Right cardiac atrium (tissue), 5 donors: ENCODE measurements at places on chromosomes 12 and 14.

DNA sequence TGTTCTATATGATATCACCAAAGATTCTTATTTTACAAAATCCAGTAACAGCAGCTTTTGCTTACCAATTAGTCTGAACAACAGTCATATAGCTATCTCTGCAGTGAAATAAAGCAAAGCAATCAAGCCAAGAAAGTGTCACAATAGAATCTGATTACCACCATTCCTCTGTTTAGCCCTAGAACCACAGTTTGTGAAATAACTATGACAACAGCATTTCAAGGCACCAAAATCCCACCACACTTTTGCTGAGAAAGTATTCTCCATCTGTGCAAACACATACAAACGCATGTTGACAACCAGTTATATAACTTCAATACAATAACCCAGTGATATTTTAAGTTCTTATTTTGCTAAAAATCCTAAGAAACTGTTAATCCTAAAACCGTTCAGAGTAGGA is 7.4 kb downstream of the PPP1R13B start:
- no peak for DNase-seq

DNA sequence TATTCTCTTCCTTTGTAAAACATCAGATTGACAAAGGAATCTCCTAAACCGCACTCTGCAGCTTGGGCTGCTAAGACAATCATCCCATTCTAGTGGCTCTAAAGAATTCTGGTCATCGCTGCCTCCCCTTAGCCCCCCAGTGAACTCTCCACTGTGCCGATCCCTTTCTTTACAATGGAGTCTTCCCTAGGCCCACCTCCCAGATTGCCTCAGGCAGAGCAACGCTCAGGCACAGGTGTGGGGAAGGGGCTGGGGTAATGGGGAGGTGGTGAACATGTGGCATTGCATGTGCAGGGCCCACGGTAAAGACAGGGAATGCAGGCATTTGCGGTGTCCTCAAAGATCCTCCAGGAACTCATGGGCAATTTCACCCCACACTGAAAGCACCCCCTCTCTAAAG is 86.3 kb downstream of the PLEKHG3 start:
- no peak for DNase-seq

GRCh38 chr14:72822946-72823611 is 70.8 kb downstream of the DPF3 start:
- peak; percentile 79 for DNase-seq

DNA sequence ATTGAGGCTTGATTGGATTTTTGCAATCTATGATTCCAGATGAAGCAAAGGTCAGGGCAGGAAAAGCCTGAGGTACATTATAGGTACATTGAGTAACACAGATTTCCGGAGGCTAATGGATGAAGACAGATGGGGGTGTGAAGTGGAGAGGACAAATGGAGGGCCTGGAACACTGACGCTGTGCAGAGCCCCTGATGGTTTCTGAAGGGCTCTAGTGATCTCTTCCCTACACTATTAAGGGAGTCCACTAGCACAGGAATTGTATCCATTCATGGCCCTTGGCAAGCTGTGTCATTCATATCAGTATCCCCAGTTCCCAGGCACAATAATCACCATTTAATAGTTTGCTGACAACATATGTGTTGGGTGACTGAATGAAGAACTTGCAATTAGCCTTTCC is 284.8 kb downstream of the ITPR2 start:
- DNase-seq: no peak

- DNase-seq: no peak
Measured at GRCh38 chr12:106743270-106743988, 31.1 kb upstream of the RIC8B start.

DNA sequence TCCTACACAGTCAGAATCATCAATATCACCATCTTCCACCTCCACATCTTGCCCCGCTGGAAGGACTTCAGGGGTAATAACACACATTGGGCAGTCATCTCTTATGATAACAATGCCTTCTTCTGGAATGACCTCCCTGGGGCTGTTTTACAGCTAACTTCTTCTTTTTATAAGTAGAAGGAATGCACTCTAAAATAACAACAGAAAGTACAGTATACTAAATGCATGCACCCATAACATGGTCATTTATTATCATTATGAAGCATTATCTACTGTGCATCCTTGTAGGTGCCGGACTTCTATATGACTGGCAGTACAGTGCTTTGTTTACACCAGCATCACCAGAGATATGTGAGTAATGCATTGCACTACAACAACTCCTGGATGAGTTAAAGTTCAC is 19.0 kb upstream of the NUAK1 start:
- DNase-seq: no peak

- DNase-seq: no peak
Measured at GRCh38 chr12:39805651-39806050, 186.0 kb upstream of the ABCD2 start.

GRCh38 chr12:19515179-19515578 is 75.9 kb downstream of the AEBP2 start:
- DNase-seq: no peak

DNA sequence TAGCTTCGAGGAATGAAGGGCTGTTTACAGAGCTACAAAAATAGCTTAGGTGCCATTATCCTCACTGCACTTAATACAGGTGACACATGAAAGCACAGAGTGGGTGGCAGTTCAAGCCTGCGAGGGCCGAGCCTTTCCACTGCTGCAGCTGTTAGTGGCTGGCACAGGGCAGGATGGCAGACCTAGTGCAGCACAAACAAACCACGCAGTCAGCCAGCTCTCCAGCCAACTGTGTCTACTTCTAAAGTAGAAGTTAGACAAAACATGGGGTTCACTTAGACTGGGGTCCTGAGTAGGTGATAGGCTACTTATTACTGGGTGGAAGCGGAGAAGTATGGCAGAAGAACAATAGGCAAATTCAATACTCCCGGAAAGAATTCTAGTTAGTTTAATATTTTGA is 95.4 kb downstream of the DUSP16 start:
- DNase-seq: no peak

DNA sequence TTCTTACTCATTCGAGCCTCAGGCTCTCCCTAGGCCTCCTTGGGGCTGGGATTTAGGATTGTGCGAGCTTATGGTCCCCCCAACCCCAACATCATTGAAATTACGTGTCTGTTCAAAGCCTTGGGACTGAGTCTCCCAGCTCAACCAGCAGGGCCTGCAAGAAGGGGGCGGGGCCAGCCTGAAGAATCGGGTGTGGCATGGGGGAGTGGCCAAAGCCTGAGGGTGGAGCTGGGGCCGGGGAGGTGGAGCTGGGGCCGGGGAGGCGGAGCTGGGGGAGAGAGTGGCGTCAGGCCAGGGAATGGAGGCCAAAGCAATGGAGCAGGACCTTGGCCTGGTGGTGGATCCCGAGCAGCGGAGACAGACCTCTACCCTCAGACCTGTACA is 24.3 kb upstream of the HSPB8 start:
- DNase-seq: no peak

GRCh38 chr14:93799989-93800921 is 12.0 kb upstream of the PRIMA1 start:
- no peak for DNase-seq
